ENCODE measurements at places on chromosomes 2 and 18.

- no peak for DNase-seq
Observed at GRCh38 chr2:238404406-238405216, 22.1 kb upstream of the ASB1 start.

GRCh38 chr18:12765126-12765525 is 62.3 kb downstream of the PSMG2 start:
- DNase-seq: no peak

DNA sequence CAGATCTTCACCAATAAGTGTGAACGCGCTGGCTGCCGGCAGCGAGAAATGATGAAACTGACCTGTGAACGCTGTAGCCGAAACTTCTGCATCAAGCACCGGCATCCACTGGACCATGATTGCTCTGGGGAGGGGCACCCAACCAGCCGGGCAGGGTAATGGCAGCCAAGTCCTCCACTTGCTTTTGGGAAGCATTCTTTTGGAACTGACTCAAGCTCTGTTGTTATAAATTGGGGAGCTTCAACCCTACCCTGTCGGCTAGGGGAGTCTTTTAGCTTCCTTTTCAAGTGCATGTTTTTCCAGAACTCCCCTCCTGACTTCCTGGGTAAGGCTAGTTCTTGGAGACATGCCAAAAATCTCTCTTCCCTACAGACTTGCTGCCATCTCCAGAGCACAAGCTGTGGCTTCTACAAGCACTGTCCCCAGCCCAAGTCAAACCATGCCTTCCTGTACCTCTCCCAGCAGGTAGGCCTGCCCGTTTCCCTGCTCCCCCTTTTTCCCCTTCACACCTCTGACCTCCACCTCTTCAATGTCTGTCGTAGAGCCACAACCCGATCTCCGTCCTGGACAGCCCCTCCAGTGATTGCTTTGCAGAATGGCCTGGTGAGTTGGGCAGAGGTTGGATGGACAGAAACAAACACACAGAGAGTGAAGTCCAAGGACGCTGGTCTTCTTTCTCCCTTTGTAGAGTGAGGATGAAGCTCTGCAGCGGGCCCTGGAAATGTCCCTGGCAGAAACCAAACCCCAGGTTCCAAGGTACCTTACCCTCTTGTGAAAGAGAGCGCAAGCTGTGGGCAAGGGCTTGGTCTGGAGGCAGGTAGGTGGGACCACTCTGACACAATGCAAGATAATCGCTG is 1.5 kb downstream of the ZFAND2B start:
- DNase-seq: peak; percentile 59

DNA sequence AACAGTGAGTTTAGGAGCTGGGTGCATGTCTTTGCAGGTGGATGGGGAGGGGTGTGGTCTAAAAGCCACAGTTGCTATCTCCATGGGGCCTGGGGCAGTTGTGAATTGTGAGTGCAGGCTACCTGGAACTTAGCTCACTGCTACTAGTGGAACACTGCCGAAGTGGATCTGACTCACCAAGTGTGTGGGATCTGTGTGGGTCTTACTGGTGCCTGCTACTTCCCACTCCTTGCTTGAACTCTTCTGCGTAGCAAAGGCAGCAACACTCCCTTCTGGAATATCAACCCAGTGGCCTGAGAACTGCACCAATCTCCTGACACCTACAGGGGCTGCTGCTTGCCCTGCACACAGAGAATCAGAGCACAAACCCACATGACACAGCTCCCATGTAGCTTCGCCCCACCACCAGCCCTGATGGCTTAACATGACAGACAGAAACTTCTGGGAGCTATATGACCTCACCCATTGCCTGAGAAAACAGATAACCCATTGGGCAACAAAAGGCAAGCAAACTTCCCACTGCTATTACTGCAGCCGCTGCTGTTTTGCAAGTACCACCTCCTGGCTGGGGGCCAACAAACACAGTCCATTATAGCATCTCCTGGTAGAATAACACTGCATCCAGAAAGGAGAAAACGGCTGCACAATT is 455.1 kb upstream of the DDX18 start:
- no peak for DNase-seq

DNA sequence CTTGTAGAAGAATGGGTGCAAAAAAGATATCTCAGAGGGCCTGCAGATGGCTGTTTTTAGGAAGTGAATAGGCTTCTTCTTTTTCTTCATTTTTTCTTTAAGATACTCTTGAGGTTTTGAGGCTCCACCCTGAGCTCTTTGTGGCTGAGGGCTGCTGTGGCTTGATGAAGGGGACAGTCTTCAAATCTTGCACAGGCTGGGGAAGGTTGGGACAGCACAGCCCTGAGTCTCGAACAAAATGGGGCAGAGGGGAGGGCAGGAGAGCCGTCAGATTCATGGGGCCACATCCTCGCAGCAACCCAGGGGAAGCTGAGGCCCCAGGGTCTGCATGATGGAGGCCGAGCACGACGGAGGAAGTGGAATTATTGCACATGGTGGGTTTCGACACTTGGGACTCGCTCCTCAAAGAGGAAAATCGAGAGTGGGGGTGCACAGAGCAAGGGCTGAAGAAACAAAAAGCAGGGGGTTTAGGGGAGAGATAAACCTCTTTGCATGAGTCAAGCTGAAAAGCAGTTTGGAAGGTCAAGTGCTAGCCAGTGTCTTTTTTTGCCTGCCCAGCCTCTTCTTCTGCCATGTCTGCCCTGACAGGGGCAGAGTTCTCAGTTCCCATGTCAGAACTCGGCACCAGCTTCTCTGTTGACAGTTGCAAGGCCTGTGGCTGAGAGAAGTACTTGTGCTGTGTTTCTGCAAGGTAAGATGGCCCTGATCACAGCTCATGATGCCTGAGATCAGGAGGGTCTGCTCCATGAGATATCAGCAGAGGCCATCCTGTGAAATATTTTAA is 19.5 kb downstream of the INPP4A start:
- peak; percentile 89 for DNase-seq

GRCh38 chr2:119174993-119175347 is 16.4 kb upstream of the C1QL2 start:
- DNase-seq: no peak

- DNase-seq: peak; percentile 72
Observed at GRCh38 chr18:79965119-79965902, 868 bp downstream of the HSBP1L1 start.

DNA sequence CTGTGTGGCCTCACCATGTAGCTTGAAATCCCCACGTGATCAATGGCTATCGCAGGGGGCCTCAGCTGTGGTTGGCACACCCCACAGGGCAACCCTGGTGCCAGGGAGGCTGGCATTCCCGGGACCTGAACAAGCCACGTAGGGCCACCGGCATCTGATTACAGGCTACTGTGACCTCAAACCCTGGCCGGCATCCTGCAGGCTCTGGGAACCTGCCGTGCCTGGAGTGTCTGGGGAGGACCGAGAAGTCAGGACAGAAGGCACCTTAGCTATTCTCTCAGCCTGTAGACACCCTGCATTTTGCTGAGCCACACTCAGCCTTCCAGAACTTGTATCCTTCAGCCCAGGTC is 213.0 kb downstream of the GLI2 start:
- DNase-seq: no peak

GRCh38 chr2:180609626-180610340 is 370.6 kb upstream of the UBE2E3 start:
- no peak for DNase-seq

DNA sequence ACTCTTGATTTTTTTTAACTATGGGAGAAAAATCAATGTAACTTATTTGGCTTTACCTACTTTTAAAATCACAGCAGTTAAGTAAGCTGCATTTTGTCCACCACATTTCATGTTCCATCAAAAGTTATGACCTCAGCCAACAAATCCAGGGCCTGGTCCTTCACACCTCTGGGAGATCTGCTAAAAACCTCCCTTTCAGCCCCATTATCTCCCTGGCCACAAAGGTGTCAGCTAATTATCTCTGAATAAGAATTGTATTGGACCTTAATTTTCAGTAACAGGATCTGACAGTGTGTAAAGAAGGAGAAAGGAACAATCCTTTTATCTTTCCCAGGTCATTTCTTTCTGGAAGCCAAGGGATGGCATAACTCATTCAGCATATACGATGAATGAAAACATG is 359.3 kb downstream of the TMEM182 start:
- no peak for DNase-seq

DNA sequence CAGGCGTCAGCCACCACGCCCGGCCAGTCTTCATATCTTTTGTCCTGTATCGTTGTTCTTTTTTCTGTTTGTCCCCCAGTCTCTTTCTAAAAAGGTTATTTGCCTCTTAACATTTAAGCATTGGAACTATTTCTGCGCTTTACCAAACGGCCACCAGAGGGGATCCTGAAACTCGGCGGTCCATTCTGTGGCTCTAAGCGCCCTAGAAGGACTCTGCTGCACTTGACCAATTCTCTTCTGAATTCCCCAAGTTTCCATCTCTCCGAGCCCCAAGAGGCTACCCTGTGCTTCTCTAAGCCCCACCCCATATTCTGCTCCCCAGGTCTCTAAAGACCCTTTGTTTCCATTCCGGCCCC is 33.1 kb upstream of the REG3G start:
- no peak for DNase-seq

DNA sequence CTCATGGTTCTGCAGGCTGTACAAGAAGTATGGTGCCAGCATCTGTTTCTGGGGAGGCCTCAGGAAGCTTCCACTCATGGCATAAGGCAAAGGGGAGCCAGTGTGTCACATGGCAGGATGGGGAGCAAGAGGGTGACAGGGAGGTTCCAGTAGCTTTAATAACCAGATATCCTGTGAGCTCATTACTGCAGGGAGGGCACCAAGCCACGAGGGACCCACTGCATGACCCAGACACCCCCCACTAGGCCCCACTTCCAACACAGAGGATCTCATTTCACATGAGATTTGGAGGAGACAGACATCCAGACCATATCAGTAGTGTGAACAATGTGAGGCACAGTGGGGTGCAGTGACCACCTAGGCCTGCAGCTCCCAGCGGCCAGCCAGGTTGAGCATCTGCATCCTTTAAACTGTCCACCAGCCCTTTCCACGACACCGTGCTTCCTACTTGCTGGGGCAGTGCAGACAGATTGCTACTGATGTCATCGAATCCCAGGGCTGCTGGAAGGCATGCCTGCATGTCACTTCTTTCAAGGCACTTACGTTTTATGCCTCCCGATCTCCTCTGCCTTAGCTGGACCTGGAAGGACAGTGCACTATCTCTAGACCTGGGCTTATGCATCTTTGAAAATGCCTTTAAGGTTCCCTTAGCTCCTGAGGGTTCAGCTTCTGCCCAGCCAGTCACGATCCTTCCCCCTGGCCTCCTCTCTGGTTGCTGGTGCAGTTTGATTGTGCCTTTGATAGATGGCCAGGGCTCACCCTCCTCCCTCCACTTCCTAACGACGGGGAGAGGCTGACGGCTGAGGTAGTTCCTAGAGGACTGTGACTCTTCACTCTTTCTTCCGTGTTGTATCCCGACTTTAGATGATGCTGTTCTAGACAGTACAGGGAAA is 174.3 kb downstream of the FAM210A start:
- no peak for DNase-seq

DNA sequence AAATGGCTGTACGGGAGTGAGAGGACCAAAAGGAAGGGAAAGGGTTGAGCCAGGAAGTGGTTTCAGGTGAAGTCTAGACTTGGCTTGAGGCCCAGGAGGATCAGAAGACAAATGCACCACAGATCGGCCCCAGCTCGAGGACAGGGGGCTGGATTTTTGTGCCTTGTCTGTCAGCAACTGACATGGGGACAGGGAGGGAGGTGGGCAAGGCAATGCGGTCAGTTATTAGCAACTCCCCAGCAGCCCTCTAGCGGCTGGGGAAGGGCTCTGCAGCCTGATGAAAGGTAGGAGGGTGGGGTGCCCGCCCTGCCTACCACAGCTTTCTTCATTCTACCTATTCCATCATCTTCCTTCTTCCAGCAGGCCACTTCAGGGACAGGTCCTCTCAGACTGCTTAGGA is 50.0 kb downstream of the CPO start:
- no peak for DNase-seq

DNA sequence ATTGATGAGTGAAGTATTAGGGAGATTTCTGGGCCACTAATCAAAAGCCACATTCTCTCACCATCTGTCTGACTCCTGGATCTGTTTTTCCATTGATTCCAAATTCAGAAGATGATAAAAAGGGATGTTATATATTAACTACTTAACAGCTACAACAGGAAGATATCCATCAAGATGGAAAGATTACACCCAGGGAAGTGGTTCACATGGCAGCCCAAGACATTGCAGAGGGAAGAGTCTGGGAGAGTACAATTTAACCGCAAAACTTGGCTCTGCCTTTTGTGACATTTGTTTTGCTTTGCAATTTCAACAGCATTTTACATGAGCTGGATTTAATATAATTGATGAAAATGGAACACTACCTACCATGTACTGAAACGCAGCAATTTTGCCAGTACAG is 22.5 kb upstream of the TCF4 start:
- no peak for DNase-seq

GRCh38 chr2:201678401-201678800 is 20.0 kb downstream of the MPP4 start:
- DNase-seq: no peak

- no peak for DNase-seq
Observed at GRCh38 chr2:62176801-62177200, 19.1 kb upstream of the B3GNT2 start.

GRCh38 chr2:203732092-203732952 is 25.9 kb downstream of the CD28 start:
- DNase-seq: peak; percentile 64

GRCh38 chr18:43382641-43383403 is 105.5 kb upstream of the SYT4 start:
- no peak for DNase-seq

DNA sequence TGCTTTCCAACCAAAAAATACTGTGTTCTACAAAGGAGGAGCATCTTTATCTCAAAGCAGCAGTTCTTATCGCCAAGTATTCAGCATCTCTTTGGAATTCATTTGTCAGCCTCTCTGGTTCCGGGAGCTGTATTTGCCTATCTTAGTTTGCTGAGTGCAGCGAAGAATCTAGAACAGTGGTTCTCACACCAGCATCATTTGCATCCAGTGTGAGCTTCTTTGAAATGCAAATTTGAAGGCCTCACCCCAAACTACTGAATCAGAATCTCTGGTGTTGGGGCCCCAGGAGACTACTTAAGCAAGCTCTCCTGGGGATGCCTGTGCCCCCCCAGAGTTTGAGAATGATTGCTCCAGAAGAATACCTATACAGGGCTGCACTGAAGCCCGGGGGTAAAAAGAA is 1.5 kb upstream of the PTPN2 start:
- no peak for DNase-seq

- no peak for DNase-seq
Observed at GRCh38 chr2:48207201-48207641, 300.9 kb upstream of the FBXO11 start.

DNA sequence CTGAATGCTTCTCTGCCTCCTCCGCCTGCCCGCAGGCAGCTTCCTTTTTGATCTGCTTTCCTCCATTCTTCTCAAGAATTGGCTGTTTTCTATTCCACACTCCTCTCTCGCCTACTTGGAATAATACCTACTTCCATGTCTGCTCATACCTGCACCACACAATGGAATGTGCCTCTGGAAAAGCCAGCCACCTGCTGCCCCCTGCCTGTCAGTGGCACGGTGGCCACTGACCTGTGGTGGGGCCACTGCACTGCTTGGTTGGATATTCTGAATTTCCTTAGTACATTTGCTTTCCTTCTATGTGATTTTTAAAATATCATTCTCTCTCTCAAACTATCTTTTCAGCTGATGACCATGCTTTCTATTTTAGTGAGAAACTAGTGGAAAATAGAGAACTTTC is 406.9 kb downstream of the DCDC2C start:
- no peak for DNase-seq

- DNase-seq: no peak
Observed at GRCh38 chr2:172655091-172655837, 80.4 kb upstream of the RAPGEF4 start.

GRCh38 chr2:174071321-174071720 is 106.1 kb upstream of the SP3 start:
- DNase-seq: no peak

GRCh38 chr2:38815936-38816335 is 37.9 kb downstream of the GEMIN6 start:
- DNase-seq: no peak

Measured in activated CD4-positive, alpha-beta T cell treated with anti-CD3 and anti-CD28 coated beads, Interleukin-2, amount 10 ng/mL, durations not matched to agents 24 days and 14 days (primary cell).